ENCODE measurements at places on chromosomes 13 and 19. TPM values are rescaled to one million over a fixed set of nuclear protein-coding genes. Genes with fewer than 3 reads are reported as not detected.

The APBA3 gene
- 15.0 TPM for total RNA-seq

The LILRA1 gene
- not detected for total RNA-seq

The OR7D4 gene
- not detected for total RNA-seq

The ATP7B gene
- total RNA-seq = 1.8 TPM

All from SJCRH30 (cell line).